ENCODE measurements at places on chromosomes 6 and 20.

GRCh38 chr20:21099751-21100577, 6.2 kb downstream of the LINC00237 start:
- peaks cover 53% of the 10 kb centered on the region for H3K27me3 ChIP-seq
- H3K36me3 ChIP-seq: no peaks in the 10 kb centered on the region
- H3K27ac ChIP-seq: no peak overlapping the region

DNA sequence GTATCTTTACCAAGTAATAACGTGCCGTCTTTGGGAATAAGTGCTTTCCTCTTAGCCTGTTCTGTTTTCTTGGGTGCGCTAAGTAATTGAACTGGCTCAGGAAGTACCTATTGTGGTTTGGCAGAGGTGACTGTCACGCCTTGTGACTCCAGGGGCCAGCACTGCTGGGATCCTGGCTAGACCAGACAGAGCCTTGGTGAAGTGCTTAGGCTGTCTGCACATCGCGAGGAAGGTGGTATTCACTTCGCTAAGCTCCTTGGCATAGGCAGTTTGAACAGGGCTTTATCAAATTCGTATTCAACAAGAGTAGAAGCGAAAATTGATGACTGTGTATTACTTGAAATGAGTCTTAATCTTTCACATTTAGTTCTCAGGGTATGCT, 17.6 kb downstream of the PRDM1 start:
- no peaks in the 10 kb centered on the region for H3K27me3 ChIP-seq
- no peak overlapping the region for H3K27ac ChIP-seq
- no peak for DNase-seq

DNA sequence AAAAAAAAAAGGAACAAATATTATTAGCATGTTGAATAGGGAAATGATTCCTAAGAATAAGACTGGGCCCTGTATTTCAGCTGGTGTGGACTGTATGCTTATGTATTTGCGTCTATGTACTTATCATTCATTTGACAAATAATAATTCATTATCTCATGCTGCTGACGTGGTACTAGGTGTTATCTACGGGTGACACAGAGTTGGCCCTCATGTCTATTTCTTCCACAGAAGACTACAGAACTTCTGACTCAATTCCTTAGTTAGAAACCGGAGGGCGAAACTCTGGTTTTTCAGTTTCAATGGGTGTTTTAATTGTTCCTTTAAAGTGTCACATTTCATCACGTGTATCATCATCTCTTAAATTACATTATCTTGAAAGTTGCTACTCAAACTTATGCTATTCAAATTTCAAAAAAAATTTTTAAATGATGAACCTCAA, 305.9 kb downstream of the CLIC5 start:
- H3K4me3 ChIP-seq: no peak overlapping the region
- H3K4me1 ChIP-seq: peaks cover 37% of the 10 kb centered on the region
- H3K27me3 ChIP-seq: no peaks in the 10 kb centered on the region
- no peak overlapping the region for H3K27ac ChIP-seq
- H3K36me3 ChIP-seq: no peaks in the 10 kb centered on the region

DNA sequence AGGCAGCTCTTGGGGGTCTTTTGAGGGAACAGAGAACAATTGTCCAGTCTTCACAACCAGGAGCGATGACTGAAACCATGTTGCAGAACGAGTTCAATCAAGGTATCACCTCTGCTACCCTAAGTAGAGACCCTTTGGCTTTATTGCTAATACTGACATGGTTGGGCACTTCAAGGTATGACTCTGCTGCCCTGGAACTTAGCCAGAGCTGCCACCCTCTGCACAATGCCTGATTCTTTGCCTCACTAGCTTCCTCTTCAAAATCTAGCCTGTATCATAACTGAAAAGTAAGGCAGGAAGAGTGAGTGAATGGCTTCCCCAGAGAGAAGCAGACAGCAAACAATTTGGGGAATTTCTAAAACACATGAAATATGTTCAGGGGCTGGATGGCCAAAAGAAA, 592.7 kb upstream of the NRSN1 start:
- H3K36me3 ChIP-seq: no peaks in the 10 kb centered on the region
- DNase-seq: no peak
- H3K27ac ChIP-seq: no peak overlapping the region
- H3K4me3 ChIP-seq: no peak overlapping the region
- no peaks in the 10 kb centered on the region for H3K4me1 ChIP-seq

GRCh38 chr6:38554700-38555413, 84.9 kb downstream of the BTBD9 start:
- peak overlapping the region; percentile 36 for H3K4me3 ChIP-seq
- peak; percentile 75 for DNase-seq
- peaks cover 21% of the 10 kb centered on the region for H3K4me1 ChIP-seq
- H3K27me3 ChIP-seq: no peaks in the 10 kb centered on the region
- H3K27ac ChIP-seq: peak overlapping the region; percentile 79
- H3K36me3 ChIP-seq: no peaks in the 10 kb centered on the region

DNA sequence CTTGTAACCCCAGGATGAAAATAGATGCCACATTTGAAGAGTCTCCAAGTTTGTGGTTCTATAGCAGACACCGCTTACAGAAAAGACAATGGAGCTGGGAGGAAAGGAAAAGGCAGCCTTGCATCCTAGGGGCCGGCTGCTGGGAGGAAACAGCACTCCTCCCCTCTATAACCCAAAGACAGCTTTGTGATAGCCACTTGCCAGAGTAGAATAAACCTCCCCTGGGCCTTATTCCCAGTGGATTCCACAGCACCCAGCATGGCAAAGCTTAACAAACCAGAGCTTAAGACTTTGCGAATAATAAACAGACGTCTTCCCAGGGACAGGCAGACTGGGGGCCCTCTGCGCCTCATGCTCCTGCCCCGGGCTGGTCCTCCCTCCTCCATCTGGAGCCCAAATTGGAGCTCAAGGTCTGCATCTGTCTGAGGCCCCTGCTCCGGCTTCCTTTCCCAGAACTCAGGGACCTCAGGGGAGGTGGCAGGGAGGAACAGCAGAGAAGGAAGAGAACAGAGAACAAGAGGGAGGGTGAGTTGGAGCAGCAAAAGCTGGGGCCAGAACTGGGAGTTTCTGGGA, 8.8 kb upstream of the TAF8 start:
- no peak for DNase-seq
- no peaks in the 10 kb centered on the region for H3K36me3 ChIP-seq
- no peak overlapping the region for H3K4me3 ChIP-seq
- peaks cover 3% of the 10 kb centered on the region for H3K27me3 ChIP-seq
- H3K27ac ChIP-seq: no peak overlapping the region

- no peaks in the 10 kb centered on the region for H3K36me3 ChIP-seq
- peak; percentile 16 for DNase-seq
- H3K27ac ChIP-seq: no peak overlapping the region
- peaks cover 37% of the 10 kb centered on the region for H3K4me1 ChIP-seq
Measured at GRCh38 chr6:143542888-143543287, 31.4 kb upstream of the FUCA2 start.

GRCh38 chr6:109073344-109074132, 21.1 kb downstream of the SESN1 start:
- no peaks in the 10 kb centered on the region for H3K36me3 ChIP-seq
- no peak overlapping the region for H3K4me3 ChIP-seq
- no peaks in the 10 kb centered on the region for H3K27me3 ChIP-seq
- no peak overlapping the region for H3K27ac ChIP-seq

- peak overlapping the region; percentile 65 for H3K4me3 ChIP-seq
- DNase-seq: peak; percentile 81
- H3K27me3 ChIP-seq: no peaks in the 10 kb centered on the region
- no peaks in the 10 kb centered on the region for H3K36me3 ChIP-seq
- H3K4me1 ChIP-seq: peaks cover 63% of the 10 kb centered on the region
- peak overlapping the region; percentile 92 for H3K27ac ChIP-seq
Measured at GRCh38 chr6:112877134-112878100, 530.3 kb downstream of the RFPL4B start.

- H3K4me3 ChIP-seq: no peak overlapping the region
- DNase-seq: no peak
- H3K4me1 ChIP-seq: no peaks in the 10 kb centered on the region
- no peak overlapping the region for H3K27ac ChIP-seq
Measured at GRCh38 chr20:1702855-1703254, 45.3 kb upstream of the SIRPG start.

GRCh38 chr6:143260857-143261256, 189.6 kb downstream of the ADAT2 start:
- peak; percentile 49 for DNase-seq
- H3K36me3 ChIP-seq: 0 out of 2 replicates have a peak, but pooled peaks cover 4% of the 10 kb centered on the region
- peaks cover 18% of the 10 kb centered on the region for H3K4me1 ChIP-seq
- H3K27ac ChIP-seq: no peak overlapping the region
- H3K27me3 ChIP-seq: no peaks in the 10 kb centered on the region

DNA sequence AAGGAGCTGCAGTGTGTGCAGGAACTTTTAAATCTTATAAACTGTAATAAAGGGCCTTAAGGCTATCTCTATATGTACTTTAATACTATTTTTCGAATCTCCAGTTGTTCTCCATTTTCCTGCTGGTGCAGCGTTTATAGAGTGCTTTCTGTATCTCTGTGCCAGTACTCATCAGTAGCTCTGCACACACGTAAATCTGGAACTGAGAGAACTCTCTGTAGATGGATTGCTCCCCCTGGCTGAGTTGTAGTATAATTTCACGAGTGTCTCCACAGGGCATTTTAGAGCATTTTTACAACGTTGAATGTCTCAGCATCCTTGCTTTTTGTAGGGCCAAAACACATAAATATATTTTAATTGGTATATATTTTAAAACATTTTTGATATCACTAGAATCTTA, 256.5 kb downstream of the TRDN start:
- no peaks in the 10 kb centered on the region for H3K4me1 ChIP-seq
- no peaks in the 10 kb centered on the region for H3K27me3 ChIP-seq
- H3K27ac ChIP-seq: no peak overlapping the region

DNA sequence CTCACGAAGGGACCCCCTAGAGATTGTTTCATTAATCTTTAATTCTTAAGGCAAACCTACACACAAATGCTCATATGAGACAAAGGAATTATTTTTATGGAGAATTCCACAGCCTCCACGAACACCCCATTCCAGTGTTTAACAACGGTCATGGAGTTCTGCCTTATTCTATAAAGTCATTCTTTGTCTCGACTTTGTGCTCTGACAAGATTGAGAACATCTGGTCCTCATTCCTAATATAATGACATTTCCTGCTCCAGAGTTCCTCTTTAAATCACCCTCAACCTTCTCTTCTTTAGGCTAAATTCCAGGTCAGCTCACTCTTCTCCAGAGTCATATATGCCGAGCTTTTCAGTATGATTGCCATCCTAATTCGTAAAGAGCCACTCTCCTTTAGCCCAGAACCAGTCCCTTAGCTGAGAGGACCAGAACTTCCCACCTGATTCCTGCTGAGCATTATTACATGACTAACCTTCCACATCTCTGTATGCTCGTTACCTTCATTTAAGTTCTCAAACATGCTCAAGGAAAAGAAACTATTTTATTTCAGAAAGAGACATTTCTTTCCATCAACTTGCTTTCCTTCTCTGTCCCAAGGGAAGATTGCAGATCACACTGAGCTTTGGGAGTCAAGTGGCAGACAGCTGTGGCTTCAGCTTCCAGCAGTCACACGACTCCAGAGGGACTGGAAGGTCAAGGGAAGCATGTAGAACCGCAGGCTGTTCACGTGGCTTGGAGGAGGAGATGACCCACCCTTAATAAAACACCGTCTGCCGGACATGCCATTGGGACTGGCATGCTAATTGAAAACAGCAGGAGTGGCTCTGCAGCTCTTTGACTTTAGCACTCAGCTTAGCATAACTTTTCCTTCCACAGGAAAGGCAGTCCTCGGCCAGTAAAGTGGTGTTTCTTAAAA, 467.1 kb upstream of the HSF2 start:
- peak overlapping the region; percentile 86 for H3K4me3 ChIP-seq
- H3K4me1 ChIP-seq: peaks cover 29% of the 10 kb centered on the region
- no peaks in the 10 kb centered on the region for H3K27me3 ChIP-seq

DNA sequence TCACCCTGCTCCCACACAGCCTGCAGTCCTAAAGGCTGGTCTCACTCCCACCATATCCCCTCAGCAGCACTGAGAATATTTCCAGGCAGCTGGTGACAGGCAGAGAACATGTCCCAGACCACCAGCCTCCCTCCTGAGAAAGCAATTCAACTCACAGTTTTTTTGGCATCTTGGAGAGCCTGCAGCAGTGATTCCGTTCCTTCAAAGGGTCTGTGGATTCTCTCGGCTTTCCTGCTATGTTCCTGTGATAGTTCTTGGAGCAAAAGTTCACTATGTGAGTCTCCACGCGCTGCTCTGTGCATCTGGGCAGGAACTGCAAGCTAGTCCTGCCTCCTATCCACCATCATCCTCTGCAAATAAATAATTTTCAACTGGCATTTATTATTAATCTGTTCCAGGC, 448.3 kb upstream of the HSF2 start:
- H3K4me3 ChIP-seq: peak overlapping the region; percentile 12
- no peaks in the 10 kb centered on the region for H3K36me3 ChIP-seq
- DNase-seq: no peak
- peak overlapping the region; percentile 66 for H3K27ac ChIP-seq

DNA sequence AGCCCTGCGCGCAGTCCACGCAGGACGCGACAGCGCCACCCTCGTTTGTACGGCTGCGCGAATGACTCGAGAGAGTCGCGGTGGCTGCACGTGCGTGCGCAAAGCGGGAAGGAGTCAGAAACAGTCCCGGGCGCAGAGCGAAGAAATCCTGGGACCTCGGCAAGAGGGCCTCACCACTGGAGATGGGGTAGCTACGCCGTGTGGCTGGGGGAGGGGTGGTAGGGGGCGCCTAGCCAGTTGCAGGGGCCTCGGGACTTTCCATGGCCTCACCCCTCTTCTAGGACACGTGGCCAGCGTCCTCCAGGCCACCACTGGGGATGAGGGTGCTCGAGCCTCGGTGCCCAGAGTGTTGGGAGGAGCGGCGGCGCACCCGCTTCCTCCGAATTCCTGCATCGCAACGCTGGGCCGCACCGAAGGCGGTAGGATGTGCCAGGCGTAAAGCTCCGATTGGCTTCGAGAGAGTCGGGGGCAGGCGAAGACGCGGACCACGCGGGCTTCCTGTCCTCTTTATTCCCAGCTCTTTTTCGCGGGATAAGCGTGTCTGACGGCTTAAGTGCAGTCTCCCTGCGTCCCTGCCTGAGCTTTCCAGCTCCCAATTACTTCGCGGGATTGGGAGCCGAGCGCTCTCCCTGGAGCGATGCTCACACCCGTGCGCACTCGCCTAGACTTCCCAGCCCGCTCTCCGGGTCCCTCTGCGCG, 38.7 kb downstream of the NCR2 start:
- DNase-seq: no peak
- peaks cover 28% of the 10 kb centered on the region for H3K4me1 ChIP-seq
- H3K4me3 ChIP-seq: no peak overlapping the region
- no peaks in the 10 kb centered on the region for H3K36me3 ChIP-seq
- peaks cover 62% of the 10 kb centered on the region for H3K27me3 ChIP-seq

- H3K4me3 ChIP-seq: no peak overlapping the region
- H3K4me1 ChIP-seq: no peaks in the 10 kb centered on the region
- H3K27me3 ChIP-seq: peaks cover 9% of the 10 kb centered on the region
- H3K36me3 ChIP-seq: no peaks in the 10 kb centered on the region
- no peak overlapping the region for H3K27ac ChIP-seq
Measured at GRCh38 chr6:18533793-18534192, 146.6 kb downstream of the RNF144B start.

DNA sequence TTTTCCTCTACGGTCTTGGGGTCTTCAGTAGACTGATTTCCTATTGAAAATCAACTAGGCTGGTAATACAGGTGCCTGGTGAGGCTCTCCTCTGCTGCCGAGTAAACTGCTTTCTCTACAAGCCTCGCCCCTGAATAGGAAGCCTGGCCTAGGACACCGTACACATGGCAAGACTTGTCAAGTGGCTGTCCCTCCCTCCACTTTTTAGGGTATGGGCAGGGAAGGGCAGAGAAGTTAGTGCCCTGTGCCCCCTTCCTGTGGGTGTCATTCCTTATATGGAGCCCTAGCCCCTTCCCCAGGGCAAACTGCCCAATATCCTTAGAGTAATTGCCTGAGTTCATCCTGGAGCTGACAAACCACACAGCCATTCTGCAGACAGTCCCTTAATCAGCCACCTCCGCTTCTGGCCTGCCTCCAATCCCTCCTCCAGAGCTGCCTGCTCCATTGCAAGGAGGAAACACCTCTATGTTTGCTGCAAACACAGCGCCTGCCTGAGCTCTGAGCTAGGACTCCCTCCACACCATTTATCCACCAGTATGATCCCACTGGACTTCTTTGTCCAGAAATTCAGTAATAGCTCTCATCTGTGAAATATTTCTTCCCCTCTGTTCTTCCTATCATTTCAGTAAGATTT, 93.1 kb downstream of the CHD6 start:
- H3K4me3 ChIP-seq: peak overlapping the region; percentile 80

Data from HFFc6 (cell line).